Ovary (tissue), 10 donors: ENCODE measurements at places on chromosomes 1 and 21.

DNA sequence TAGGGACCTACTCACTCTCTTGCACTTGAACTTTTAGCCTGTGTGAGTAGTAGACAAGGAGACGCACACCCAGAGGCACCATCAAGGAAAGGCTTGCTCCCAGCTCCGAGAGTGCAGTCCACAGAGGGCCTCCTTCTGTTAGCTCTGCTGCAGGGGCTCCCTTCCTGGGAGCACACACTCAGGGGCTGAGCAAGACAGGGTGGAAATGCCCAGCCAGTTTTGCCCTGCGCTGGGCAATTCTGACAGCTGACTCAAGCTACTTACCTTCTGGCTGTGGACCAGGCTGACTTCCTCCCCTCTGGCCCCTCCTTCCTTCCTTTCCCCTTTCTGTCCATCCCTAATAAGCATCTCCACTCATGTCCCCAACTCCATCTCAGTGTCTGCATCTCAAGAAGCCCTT lies 449.1 kb downstream of the PTPRU start:
- no peak for DNase-seq

- DNase-seq = no peak
These were observed 206.9 kb downstream of the LMO4 start for GRCh38 chr1:87535551-87535950.

GRCh38 chr1:63326473-63327380 lies 4.4 kb downstream of the FOXD3 start:
- no peak for DNase-seq

GRCh38 chr1:192805832-192806323 lies 3.0 kb upstream of the RGS2 start:
- no peak for DNase-seq

- DNase-seq = no peak
These were observed 13.2 kb upstream of the SLC2A1 start for GRCh38 chr1:42971841-42972291.

DNA sequence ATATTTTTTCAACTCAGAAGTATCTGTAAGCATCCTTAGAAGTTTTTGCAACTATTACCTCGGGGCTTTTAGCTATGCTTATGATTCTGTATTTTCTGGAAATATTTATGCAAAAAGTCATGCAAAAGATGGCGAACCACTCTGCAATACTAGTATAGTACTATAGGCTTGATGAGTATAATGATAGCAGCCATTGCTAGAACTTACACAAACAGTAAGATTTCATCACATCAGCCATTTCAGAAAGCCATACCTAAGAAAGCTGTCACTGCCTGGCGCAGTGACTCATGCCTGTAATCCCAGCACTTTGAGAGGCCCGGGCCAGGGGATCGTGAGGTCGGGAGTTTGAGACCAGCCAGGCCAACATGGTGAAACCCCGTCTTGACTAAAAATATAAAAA lies 227.1 kb downstream of the LRRC7 start:
- no peak for DNase-seq

- no peak for DNase-seq
These were observed 47.1 kb upstream of the KCNE1 start for GRCh38 chr21:34559089-34559631.
